ENCODE measurements at places on chromosomes 7 and 10. TPM values are rescaled to one million over a fixed set of nuclear protein-coding genes. Genes with fewer than 3 reads are reported as not detected.

PRF1 gene
- total RNA-seq, result not detected

ACSM6 gene
- not detected for total RNA-seq

MPP7 gene
- total RNA-seq, result 0.29 TPM

SAMD9L gene
- 0.39 TPM for total RNA-seq

PITX3 gene
- 1.0 TPM for total RNA-seq

CDK14 gene
- 0.14 TPM for total RNA-seq

CABCOCO1 gene
- total RNA-seq, result 0.19 TPM

All from A549 treated with Mapracorat at 1 μM for 4 hours (cell line).